Activated naive CD4-positive, alpha-beta T cell treated with anti-CD3 and anti-CD28 coated beads, Interleukin-2, amount 10 ng/mL, durations not matched to agents 7 days and 5 days (primary cell): ENCODE measurements at places on chromosomes 7 and 10.

DNA sequence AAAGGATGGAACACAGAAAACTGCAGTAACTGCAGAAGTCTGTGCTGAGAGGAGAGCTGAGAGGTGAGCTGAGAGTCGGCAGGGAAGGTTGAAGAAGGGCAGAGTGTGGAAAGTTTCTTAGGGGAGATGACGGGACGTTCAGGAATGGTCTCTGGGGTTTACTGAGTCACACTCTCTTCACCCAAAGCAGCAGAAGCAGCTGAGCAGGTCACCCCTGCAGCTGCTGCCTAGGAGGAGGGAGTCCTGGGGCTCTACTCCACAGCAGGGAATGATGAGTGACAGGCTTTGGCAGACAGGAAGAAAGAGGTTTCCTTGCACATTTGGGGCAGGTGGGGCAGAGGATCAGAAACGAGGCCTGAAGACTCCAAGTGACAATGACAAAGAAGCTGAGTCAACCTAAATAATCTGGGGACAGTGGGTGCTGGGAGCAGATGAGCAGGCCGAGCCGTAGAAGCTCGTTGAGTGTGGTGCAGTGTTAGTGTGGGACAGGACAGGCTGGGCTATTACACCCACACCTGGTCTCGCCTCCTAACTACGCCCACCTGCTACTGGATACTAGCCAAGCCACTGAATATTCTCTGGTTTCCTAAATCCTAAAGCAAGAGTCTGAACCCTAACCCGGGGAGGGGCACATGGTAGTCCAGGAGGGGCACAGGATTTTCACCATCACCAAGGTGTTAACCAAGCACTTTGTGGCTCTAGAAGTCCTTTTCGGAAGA lies 24.9 kb downstream of the BEND7 start:
- H3K27me3 ChIP-seq = peaks cover 17% of the 10 kb centered on the region
- H3K4me1 ChIP-seq = no peaks in the 10 kb centered on the region
- H3K4me3 ChIP-seq = no peak overlapping the region
- H3K36me3 ChIP-seq = no peaks in the 10 kb centered on the region
- no peak for DNase-seq

DNA sequence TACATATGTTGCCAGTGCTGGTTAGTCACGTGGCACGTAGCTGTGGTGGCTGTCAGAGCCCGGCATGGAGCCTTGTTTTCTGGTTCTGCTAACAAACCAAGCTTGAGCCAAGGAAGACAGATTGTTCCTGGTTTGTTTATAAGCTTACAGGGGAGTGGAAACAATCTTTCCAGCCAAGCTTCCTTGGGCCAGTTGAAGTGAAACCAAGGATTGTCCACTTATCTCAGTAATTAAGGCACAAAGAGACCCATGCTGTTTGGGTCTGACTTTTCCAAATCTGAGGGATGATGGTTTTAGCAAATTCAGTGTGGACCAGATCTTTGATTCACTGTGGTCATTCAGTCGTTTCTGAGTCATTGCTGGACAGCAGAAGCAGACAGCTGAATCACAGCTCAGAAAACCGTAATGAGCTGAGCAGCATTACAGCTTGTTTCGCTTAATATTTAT lies 297.3 kb upstream of the COBL start:
- H3K4me3 ChIP-seq = no peak overlapping the region
- DNase-seq = no peak
- no peak overlapping the region for H3K27ac ChIP-seq
- H3K27me3 ChIP-seq = no peaks in the 10 kb centered on the region
- no peaks in the 10 kb centered on the region for H3K36me3 ChIP-seq

GRCh38 chr10:22461891-22462290 lies 116.6 kb downstream of the SPAG6 start:
- no peak overlapping the region for H3K27ac ChIP-seq
- no peak overlapping the region for H3K4me3 ChIP-seq
- peaks cover 10% of the 10 kb centered on the region for H3K27me3 ChIP-seq
- H3K36me3 ChIP-seq = no peaks in the 10 kb centered on the region

GRCh38 chr7:101690061-101690460 lies 61.0 kb upstream of the MYL10 start:
- H3K4me3 ChIP-seq = no peak overlapping the region
- peaks cover 10% of the 10 kb centered on the region for H3K27me3 ChIP-seq
- no peak overlapping the region for H3K27ac ChIP-seq
- no peak for DNase-seq

GRCh38 chr7:152677808-152678670 lies 2.1 kb upstream of the XRCC2 start:
- H3K27me3 ChIP-seq = no peaks in the 10 kb centered on the region
- peak overlapping the region; percentile 67 for H3K27ac ChIP-seq
- no peak for DNase-seq
- peak overlapping the region; percentile 33 for H3K4me3 ChIP-seq

GRCh38 chr10:72275351-72276012 lies 1.8 kb downstream of the DDIT4 start:
- peak overlapping the region; percentile 96 for H3K27ac ChIP-seq
- H3K4me3 ChIP-seq = peak overlapping the region; percentile 99
- H3K4me1 ChIP-seq = peaks cover 63% of the 10 kb centered on the region

DNA sequence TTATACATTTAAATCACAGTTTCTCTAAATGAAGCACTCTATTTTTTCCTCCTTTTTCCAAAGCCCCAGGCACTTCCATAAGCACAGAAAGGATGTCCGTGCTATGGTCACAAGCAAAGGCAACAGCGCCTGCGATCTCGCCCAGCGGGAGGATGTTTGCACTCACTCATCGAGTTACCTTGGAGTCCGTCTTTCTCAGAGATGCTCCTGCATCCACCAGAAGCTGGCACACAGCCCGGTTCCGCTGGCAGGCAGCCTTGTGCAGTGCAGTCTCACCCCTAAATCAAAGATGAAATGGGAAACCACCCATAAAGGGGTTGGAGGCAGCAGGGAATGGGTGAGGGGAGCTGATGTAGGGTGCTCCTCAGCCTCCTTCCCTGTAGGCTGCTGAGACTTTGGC lies 51.9 kb upstream of the PTN start:
- no peaks in the 10 kb centered on the region for H3K36me3 ChIP-seq
- H3K4me3 ChIP-seq = no peak overlapping the region
- H3K27me3 ChIP-seq = no peaks in the 10 kb centered on the region

DNA sequence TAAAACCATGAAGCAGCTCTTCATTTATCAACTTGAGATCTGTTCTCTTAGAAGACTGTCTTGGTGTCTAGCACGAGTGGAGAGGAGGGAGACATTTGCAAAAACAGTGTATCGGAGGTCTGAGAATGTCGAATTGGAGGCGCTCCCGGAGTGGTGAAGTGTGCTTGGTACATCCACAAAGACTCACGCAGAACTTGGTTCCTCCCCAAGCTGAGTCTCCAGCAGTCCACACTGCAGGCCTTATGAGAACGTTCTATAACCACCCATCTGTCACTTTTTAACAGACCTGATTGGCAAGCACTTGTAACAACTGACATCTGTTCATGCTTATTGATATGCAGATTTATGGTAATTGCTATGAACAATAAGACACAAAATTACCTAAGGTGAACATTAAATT lies 261.6 kb downstream of the CELF2 start:
- no peak overlapping the region for H3K4me3 ChIP-seq
- peak overlapping the region; percentile 33 for H3K27ac ChIP-seq
- H3K36me3 ChIP-seq = peaks cover 45% of the 10 kb centered on the region
- peaks cover 3% of the 10 kb centered on the region for H3K4me1 ChIP-seq

- H3K27me3 ChIP-seq = peaks cover 14% of the 10 kb centered on the region
- H3K4me3 ChIP-seq = no peak overlapping the region
- DNase-seq = no peak
- peaks cover 38% of the 10 kb centered on the region for H3K4me1 ChIP-seq
- no peak overlapping the region for H3K27ac ChIP-seq
Measured at GRCh38 chr10:17418249-17418648, 36.1 kb downstream of the ST8SIA6 start.

- H3K4me1 ChIP-seq = no peaks in the 10 kb centered on the region
- H3K4me3 ChIP-seq = no peak overlapping the region
- no peaks in the 10 kb centered on the region for H3K27me3 ChIP-seq
- no peak for DNase-seq
- H3K27ac ChIP-seq = no peak overlapping the region
- no peaks in the 10 kb centered on the region for H3K36me3 ChIP-seq
Measured at GRCh38 chr7:64046041-64046389, 781 bp downstream of the ZNF727 start.

- H3K27ac ChIP-seq = no peak overlapping the region
- DNase-seq = no peak
- H3K36me3 ChIP-seq = peaks cover 10% of the 10 kb centered on the region
- H3K4me3 ChIP-seq = no peak overlapping the region
- no peaks in the 10 kb centered on the region for H3K4me1 ChIP-seq
- H3K27me3 ChIP-seq = no peaks in the 10 kb centered on the region
Measured at GRCh38 chr10:129765664-129766550, 198.2 kb downstream of the EBF3 start.

- peaks cover 5% of the 10 kb centered on the region for H3K36me3 ChIP-seq
- H3K4me1 ChIP-seq = peaks cover 57% of the 10 kb centered on the region
- H3K27me3 ChIP-seq = no peaks in the 10 kb centered on the region
- no peak for DNase-seq
- H3K4me3 ChIP-seq = no peak overlapping the region
Measured at GRCh38 chr10:103982639-103983038, 15.7 kb downstream of the SLK start.

DNA sequence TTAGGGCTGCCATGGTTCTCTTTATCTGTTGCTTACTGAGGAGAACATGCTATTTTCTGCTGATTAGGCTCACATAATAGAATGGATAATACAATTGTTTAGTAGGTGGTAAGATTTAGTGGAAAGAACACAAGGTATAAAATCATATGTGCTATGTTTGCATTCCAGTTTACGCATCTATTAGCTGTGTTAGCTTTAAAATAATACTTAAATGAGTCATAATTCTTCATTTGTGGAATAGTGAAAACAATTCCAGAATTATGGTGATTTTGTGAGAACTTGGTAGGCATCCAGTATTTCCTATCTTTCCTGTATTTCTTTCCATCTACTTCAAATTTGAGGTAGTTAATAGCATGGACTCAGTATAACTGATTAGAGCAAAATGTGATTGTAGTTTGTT lies 1585.5 kb upstream of the LRRTM3 start:
- H3K4me1 ChIP-seq = no peaks in the 10 kb centered on the region
- no peak for DNase-seq
- H3K4me3 ChIP-seq = no peak overlapping the region

- H3K27ac ChIP-seq = no peak overlapping the region
- H3K27me3 ChIP-seq = peaks cover 2% of the 10 kb centered on the region
- DNase-seq = no peak
Measured at GRCh38 chr10:3977761-3978160, 192.8 kb upstream of the KLF6 start.

DNA sequence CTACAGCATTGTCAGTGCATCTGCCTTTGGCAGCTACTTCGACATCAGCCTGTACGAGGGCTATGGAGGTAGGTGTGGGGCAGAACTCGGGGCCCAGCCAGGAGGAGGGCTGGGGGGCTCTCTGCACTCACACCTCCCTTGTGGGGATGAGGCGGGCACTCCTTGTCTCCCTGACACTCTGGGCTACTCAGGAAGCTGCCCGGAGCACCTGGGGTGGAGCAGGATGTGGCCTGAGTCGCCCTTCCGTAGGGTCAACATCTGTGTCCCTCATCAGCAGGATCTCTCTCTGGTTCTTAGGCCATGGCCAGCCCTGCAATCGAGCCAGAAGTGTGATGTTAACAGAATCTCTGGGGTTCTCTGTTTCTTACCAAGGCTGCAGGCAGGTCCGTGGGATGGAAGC lies 40.2 kb downstream of the C10orf105 start:
- no peak for DNase-seq
- H3K36me3 ChIP-seq = no peaks in the 10 kb centered on the region
- no peak overlapping the region for H3K4me3 ChIP-seq

DNA sequence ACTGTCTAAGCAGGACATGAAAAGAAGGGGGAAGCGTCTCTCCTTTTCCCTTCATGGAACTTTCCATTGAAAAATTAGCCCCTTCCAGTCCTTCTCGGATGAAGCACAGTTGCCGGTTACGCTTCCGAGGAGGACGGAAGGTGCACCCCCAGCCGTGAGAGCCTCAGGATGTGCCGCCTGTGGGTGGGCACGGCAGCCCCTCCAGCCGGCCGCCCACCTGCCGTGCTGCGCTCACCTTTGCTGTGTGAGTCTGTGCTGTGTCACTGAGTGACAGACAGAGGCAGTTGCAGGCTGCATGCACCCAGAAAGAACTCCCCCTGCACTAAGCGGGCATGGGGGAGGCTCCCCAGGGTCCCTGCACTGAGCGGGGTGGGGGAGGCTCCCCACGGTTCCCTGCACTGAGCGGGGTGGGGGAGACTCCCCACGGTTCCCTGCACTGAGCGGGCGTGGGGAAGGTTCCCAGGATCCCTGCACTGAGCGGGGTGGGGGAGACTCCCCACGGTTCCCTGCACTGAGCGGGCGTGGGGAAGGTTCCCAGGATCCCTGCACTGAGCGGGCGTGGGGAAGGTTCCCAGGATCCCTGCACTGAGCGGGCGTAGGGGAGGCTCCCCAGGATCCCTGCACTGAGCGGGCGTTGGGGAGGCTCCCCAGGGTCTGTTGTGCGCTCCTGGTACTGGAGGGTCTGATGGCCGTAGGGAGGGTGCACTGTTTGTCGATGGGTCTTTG lies 74.2 kb downstream of the DNAJB6 start:
- no peak for DNase-seq
- H3K4me3 ChIP-seq = no peak overlapping the region
- H3K36me3 ChIP-seq = peaks cover 3% of the 10 kb centered on the region
- no peaks in the 10 kb centered on the region for H3K27me3 ChIP-seq
- peak overlapping the region; percentile 75 for H3K27ac ChIP-seq

DNA sequence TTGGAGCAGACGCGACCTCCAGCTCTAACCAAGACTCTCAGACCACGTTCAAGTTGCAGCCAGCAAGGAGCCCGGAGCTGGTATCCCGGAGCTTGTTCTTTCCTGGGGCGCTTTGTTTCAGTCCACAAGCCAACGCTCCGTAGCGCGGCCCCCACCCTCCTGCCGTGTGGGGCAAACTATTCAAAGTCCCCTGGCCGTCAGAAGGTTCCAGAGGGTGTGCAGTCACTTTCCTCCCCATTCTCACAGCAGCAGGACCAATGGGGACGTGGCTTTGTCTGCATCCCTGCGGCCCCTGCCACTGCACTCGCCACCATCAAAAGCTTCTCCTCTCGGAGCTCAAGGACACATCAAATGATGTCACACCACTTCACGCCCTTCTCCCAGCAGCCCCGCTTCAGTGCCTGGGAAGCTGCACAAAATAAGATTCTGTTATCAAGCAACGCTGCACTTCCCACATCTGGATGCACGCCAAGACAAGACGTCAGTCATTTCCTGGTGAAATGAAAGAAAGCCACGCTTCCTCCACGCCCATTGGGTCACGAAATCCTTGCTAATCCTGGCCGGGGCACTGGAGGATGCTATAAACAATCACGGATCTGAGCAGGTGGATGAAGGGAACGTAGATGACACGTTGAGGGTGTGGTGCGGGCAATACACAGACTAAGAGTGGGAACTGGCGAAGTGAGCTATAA lies 348.2 kb downstream of the PTPRN2 start:
- no peak overlapping the region for H3K27ac ChIP-seq
- no peak for DNase-seq
- H3K36me3 ChIP-seq = no peaks in the 10 kb centered on the region
- H3K4me3 ChIP-seq = no peak overlapping the region
- H3K27me3 ChIP-seq = no peaks in the 10 kb centered on the region
- no peaks in the 10 kb centered on the region for H3K4me1 ChIP-seq
